Natural killer cell (primary cell): ENCODE measurements at places on chromosomes 2 and 18. TPM values are rescaled to one million over a fixed set of nuclear protein-coding genes. Genes with fewer than 3 reads are reported as not detected.

LIMS4 gene
- 0.48 TPM for total RNA-seq

B3GNT7 gene
- total RNA-seq = 87.5 TPM

KCNG2 gene
- not detected for total RNA-seq

HOXD4 gene
- not detected for total RNA-seq

RANBP2 gene
- total RNA-seq = 107 TPM

TNFAIP6 gene
- total RNA-seq = not detected

DNA sequence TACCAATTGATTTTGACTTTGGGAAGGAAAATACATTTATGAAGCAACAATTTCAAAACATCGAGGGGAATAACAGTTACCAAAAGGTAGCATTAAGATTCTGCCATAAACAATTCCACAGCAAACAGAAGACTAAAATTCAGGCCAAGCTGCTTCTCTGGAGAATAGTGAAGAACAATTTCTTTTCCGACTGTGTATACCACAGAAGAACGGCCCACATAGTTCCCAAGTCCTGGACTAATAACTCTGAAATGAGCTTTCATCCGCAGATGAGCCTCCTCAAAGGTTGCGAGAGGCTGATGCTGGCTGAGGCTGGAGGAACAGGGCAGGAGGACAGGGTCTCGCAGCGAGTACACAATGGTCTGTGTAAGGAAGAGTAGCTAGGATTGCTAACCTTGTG, 278.9 kb upstream of the TCF4 start:
- no peak overlapping the region for H3K27ac ChIP-seq
- no peak overlapping the region for H3K4me3 ChIP-seq
- H3K27me3 ChIP-seq = no peaks in the 10 kb centered on the region
- no peak for DNase-seq
- H3K4me1 ChIP-seq = no peaks in the 10 kb centered on the region

DNA sequence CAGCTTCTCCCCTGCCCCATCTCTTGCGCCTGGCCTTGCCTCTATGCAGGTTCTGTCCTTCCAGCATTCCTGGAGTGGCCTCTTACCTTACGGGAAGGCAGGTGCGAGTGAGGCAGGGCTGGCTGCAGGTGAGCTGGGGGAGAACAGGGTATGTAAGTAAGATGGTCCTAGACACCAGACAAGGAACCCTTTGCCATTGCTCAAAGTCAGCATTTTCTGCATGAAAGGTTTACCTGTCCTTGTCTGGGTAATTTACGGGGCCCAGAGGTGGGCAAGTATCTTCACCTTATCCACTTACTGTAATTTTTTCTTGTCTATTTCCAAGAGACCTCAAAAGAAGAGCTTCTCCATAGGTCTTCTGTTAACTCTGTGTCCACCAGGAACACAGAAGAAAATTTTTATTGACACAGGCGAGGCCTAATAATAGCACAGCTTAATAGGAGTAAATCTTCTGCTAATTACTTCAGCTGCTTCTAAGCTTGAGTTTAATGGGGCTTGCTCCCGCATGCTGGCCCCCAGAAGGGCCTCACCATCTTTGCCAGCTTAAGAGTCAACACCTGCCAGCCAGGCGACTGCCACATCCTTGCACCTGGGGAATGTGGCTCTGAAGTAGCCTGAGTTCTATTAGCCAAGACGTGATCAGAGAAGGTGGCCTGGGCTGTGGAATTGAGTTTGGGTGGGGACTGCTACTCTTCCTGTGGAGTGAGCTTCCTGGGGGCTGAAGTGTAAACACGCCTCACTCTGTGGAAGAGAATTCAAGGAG, 27.1 kb downstream of the PCARE start:
- no peak for DNase-seq
- no peaks in the 10 kb centered on the region for H3K27me3 ChIP-seq
- no peaks in the 10 kb centered on the region for H3K4me1 ChIP-seq
- H3K4me3 ChIP-seq = no peak overlapping the region
- peaks cover 16% of the 10 kb centered on the region for H3K36me3 ChIP-seq
- H3K27ac ChIP-seq = no peak overlapping the region

DNA sequence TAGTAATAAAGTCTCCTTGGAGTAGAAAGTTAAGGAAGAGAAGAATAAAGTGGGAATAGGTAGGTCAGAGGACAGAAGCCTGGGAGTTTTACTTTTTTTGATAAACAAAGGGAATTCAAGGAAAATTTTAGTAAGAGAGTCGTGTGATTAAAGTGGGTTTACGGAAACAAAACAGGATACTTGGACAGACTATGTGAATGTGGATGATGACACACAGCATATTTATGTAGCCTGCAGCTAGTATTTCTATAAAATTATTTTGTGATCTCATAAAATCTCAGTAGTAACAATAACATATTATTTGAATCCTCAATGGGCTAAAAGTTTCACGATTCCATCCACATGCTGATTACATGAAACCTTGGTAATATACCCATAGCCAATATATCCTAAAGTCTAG, 450.7 kb upstream of the PIK3C3 start:
- H3K4me1 ChIP-seq = no peaks in the 10 kb centered on the region
- H3K4me3 ChIP-seq = no peak overlapping the region
- no peak for DNase-seq
- no peaks in the 10 kb centered on the region for H3K36me3 ChIP-seq

- no peak for DNase-seq
- no peaks in the 10 kb centered on the region for H3K4me1 ChIP-seq
- H3K36me3 ChIP-seq = no peaks in the 10 kb centered on the region
Observed at GRCh38 chr2:10880586-10881321, 31.0 kb upstream of the KCNF1 start.

DNA sequence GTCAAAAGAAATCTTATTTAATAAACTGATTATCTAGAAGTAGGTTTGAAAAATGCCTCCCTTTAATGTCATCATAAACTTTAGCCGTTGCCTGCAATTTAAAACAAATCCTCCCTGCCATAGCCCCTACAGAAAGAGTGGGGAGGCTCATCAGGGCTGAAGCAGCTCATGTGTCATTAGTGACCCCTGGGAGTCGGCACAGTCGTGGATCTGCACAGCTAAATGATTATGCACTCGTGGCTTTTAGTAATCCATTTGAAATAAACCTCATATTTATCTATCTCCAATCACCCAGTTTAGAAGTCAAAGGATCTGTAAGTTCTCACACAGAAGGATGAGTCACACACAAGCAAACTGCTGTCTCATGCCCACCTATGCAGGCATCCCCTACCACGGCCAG, 277.3 kb downstream of the SS18 start:
- H3K27ac ChIP-seq = no peak overlapping the region
- no peak for DNase-seq
- no peaks in the 10 kb centered on the region for H3K36me3 ChIP-seq

DNA sequence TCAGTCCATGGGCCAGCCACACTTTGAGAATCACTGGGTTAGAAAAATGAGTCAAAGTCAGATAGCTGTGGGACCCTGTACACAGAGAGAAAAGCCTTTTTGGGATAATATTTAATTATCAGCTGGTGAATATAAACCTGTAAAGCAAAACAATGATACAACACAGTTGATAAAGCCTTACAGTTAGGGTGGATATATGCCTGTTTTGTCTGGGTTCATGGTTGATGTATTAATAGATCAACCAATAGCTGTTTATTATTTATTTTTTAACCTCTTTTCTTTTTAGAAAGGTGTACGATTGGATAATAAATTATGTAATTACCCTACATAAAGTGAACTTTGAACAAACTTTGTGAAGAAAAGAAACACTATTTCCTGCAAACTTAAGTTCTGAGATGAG, 145.6 kb downstream of the TDRD15 start:
- H3K27ac ChIP-seq = no peak overlapping the region
- no peak overlapping the region for H3K4me3 ChIP-seq
- DNase-seq = no peak

DNA sequence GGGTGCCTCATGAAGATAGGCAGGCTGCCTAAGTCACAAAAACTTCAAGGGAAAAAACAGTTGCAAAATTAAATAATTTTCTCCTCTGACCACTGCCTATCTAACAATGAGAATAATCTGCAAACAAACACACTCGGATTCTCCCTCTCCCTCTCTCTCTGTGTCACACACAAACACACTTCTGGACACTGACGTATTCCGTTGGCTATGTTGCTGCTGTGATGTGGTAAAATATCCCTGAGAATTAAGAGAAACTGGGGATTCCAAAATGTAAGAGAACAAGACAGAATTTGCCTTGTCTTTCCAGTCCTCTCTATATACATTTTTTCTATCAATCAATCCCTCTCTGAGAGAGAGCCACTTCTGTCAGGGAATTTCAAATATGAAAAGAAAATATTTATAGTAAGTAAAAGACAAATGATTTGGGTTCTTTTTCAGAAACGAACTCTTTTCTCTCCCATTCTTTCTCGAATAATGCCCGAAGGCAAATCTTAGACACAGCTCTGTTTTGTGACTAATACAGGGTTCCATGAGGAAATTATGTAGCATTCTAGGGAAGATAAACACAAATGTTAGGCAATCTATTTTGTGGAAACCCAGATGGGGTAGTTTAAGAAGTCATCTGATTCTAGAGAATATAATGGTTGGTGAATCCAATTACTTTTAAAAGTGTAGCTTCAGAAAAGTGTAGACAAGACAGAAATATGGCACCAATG, 310.3 kb upstream of the CYP26B1 start:
- H3K27me3 ChIP-seq = no peaks in the 10 kb centered on the region
- H3K4me1 ChIP-seq = no peaks in the 10 kb centered on the region
- H3K27ac ChIP-seq = no peak overlapping the region
- H3K4me3 ChIP-seq = no peak overlapping the region
- no peak for DNase-seq
- peaks cover 3% of the 10 kb centered on the region for H3K36me3 ChIP-seq

DNA sequence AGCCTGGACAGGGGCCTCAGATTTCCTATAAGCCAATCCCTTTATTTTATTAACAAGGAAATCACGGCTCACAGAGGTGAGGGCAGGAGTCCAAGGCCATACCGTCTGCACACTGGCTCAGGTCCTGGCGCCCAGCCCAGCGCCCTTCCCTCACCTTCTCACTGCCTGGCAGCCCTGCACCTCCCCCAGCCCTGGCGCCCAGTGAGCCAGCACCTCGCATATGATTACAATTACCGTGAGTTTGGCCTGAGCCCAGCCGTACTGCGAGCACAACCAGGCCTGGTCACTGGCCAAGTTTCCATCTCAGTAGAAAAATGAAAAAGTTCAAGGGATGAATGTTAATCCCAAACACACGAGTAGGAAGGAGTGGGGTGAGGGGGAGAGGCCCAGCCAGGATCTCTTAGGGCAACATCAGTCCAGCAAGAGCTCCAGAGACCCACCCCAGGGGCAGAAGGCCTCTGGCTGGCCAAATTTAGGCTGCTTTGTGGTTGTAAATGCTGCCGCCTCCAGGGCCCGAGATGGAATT, 68.4 kb downstream of the MCFD2 start:
- H3K27ac ChIP-seq = no peak overlapping the region
- no peak for DNase-seq
- H3K36me3 ChIP-seq = no peaks in the 10 kb centered on the region
- no peaks in the 10 kb centered on the region for H3K27me3 ChIP-seq

DNA sequence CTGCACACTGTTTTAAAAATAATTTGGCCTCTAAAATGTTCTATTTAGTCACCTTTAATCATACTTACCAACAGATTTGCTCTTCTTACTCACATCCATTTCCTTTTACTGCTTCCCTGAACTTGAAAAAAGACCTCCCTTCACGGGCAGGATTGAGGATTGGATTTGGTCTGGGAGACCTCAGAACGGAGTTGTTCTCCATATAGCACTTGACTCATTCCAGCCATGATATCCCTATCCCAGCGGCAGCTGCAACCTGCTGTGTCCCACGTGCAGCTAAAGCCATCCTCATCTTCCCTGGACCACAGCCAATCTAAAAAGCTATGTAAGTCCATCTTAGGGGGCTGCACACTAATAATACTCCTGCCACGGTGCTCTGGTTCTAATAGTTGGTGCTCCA, 97.0 kb upstream of the PTPRM start:
- no peak overlapping the region for H3K4me3 ChIP-seq
- no peak for DNase-seq
- H3K36me3 ChIP-seq = no peaks in the 10 kb centered on the region
- H3K27ac ChIP-seq = no peak overlapping the region
- no peaks in the 10 kb centered on the region for H3K4me1 ChIP-seq

GRCh38 chr2:208674919-208675318, 268.3 kb downstream of the PTH2R start:
- H3K27ac ChIP-seq = no peak overlapping the region
- no peak overlapping the region for H3K4me3 ChIP-seq
- DNase-seq = no peak
- H3K36me3 ChIP-seq = no peaks in the 10 kb centered on the region
- no peaks in the 10 kb centered on the region for H3K4me1 ChIP-seq
- H3K27me3 ChIP-seq = no peaks in the 10 kb centered on the region

DNA sequence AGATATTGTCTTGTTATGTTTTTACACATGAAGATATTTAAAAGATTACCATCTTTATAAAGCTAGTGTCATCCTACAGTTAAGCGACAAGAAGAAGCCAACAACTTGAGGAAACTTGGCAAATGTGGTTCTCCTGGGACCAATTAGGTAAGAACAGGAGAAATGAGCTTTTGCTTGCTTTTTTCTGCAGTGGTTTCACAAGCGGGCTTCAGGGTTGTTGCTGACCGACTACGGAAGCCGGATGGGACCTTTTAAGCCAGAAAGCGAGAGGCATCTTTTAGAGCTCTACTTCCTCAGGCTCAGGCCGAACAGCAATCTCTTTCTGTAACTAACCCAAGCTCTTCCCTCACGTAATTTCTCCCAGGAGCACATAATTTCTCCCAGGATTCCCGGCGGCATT, 256.5 kb downstream of the CNTNAP5 start:
- H3K36me3 ChIP-seq = no peaks in the 10 kb centered on the region
- no peak overlapping the region for H3K4me3 ChIP-seq
- DNase-seq = no peak
- no peaks in the 10 kb centered on the region for H3K27me3 ChIP-seq
- H3K4me1 ChIP-seq = no peaks in the 10 kb centered on the region

GRCh38 chr2:8253781-8254180, 428.1 kb upstream of the ID2 start:
- no peaks in the 10 kb centered on the region for H3K27me3 ChIP-seq
- H3K4me3 ChIP-seq = no peak overlapping the region
- H3K36me3 ChIP-seq = peaks cover 13% of the 10 kb centered on the region
- peaks cover 13% of the 10 kb centered on the region for H3K4me1 ChIP-seq
- H3K27ac ChIP-seq = no peak overlapping the region

DNA sequence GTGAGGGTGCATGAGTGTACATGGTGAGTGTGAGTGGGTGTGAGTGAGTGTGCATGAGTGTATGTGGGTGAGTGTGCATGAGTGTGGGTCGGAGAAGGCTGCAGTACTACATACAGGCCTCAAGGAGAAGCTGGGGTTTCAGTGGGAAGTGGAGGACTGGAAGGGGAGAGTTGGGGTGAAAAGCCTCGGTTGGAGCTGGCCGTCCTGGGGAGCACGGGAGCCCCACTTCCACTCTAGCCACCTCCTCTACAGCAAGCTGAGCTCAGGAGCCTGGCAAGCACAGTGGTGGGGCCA, 68.7 kb upstream of the HPCAL1 start:
- H3K27me3 ChIP-seq = no peaks in the 10 kb centered on the region
- no peak for DNase-seq
- H3K36me3 ChIP-seq = no peaks in the 10 kb centered on the region
- H3K4me1 ChIP-seq = peaks cover 23% of the 10 kb centered on the region
- H3K4me3 ChIP-seq = no peak overlapping the region

- no peak for DNase-seq
- H3K27me3 ChIP-seq = no peaks in the 10 kb centered on the region
- H3K27ac ChIP-seq = no peak overlapping the region
- no peaks in the 10 kb centered on the region for H3K36me3 ChIP-seq
- no peak overlapping the region for H3K4me3 ChIP-seq
Observed at GRCh38 chr2:77566582-77566981, 44.4 kb upstream of the LRRTM4 start.
